Stimulated activated CD4-positive, alpha-beta T cell treated with anti-CD3 and anti-CD28 coated beads, Interleukin-1b, Interleukin-23, amount 100 ng/mL, for 1 hour (primary cell): ENCODE measurements at places on chromosomes 7 and 10.

DNA sequence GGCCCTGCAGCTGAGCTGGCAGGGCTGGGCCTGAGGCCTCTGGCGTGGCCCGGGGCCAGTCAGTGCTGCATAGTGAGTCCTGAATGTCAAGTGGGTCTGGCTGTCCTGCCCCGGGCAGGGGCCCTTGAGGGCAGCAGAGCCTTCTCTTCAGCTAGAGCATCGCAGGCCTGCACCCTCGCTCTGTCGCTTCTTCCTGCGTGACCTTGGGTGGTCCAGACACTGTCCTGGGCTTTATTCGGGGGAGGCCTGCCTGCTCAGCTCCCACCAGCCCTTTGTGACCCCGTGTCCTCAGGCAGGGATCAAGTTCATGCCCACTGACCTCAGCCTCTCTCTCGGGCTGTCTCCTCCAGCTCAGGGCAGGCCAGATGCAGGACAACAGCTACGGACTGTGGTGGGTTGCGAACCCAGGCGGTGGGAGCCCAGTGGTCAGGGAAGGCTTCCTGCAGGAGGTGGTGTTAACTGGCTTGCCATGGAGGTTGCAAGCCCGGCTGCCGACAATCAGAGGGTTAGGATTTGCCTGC is 3.4 kb downstream of the TTYH3 start:
- DNase-seq = no peak

DNA sequence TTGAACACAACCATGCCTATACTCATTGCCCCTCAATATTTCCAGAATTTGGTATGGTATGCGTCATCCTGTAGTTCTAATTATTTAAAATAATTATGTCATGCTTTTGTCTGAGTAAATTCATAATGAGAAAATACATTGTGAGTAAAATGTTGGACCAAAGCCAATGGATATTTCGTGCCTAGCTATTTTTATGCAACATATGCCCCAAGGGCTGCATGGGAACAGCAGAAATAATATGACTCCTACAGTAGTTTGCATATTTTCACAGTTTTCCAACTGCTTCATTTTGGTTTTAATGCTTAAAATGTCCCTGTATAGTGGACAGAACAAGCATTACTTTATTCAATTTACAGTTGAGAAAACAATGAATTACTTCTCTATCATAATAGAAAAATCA is 1115.6 kb upstream of the GHITM start:
- DNase-seq = no peak

GRCh38 chr7:36227223-36227622 is 74.2 kb downstream of the EEPD1 start:
- no peak for DNase-seq

DNA sequence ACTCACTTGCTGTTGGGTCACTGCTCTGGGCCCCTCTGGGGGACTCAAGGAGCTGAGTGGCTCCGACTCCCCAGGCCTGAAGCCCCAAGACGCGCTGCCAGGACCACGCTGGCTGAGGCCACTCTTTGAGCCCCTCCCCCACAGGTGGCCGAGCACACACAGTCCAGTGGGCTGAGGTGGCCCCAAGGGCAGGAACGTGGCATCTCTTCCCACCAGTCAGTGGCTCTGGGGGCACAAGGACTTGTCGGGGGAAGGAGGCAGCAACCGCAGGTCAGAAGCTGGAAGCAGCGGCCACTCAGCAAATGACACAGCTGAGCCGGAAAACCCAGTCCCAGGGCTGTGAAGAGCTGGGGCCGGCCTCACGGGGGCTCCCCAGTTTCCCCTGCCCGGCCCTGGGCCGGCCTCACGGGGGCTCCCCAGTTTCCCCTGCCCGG is 24.1 kb downstream of the GRIFIN start:
- no peak for DNase-seq

DNA sequence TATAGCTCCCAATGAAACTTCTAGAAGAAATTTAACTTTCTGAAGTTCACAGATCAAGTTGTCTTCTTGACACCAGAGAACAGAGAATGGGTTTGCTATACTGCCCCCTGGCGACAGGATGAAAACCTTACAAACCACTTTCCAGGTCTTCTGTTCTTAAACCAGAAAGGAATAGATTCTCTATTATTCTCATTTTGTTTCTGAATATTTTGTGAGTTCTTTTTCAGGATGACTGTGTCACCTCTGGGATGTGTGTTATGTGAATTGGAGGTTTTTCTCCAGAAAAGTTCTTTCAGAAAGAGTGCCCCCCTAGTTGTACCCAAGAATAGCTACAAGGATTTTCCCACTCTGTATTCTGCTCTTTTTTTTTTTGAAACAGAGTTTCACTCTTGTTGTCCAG is 6.3 kb downstream of the IFT22 start:
- no peak for DNase-seq

DNA sequence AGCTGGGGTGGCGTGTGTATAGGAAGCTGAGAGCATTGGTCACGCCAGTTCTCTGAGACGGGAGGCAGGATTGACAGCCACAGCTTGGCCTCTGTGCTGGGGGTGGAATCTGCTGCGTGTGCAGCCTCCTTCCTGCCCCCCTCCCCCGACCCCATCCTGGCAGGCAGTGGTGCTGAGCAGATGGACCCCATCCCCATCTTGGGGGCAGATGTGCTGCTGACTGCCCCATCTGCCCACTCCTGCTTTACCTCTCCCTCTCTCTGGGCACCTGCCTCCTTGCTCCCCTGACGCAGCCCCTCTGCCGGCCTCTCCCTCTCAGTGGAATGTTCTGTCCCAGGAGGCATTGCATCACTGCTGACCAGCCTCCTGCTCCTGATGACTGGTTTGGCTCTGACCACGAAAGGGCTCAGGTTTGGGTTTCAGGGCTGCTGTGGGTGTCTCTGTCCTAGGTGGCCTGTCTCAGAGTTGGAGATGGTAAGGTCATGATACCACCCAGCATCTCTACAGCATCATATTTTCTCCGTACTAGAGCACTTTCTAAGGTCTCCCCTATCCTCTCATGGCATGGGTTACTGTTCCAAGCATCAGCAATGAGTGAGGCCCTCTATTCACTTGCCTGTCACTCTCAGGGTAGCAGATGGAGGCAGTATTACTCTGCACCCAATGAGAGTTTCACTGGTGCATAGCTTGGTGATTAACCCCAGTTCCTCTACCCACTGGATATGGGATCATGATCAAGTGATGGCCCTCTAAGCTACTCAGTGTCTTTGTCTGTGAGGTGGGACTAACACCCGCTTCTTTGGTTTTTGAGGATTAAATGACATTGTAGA is 81.9 kb downstream of the RBM20 start:
- DNase-seq = no peak

GRCh38 chr10:28686835-28687682 is 9.7 kb downstream of the BAMBI start:
- DNase-seq = no peak

DNA sequence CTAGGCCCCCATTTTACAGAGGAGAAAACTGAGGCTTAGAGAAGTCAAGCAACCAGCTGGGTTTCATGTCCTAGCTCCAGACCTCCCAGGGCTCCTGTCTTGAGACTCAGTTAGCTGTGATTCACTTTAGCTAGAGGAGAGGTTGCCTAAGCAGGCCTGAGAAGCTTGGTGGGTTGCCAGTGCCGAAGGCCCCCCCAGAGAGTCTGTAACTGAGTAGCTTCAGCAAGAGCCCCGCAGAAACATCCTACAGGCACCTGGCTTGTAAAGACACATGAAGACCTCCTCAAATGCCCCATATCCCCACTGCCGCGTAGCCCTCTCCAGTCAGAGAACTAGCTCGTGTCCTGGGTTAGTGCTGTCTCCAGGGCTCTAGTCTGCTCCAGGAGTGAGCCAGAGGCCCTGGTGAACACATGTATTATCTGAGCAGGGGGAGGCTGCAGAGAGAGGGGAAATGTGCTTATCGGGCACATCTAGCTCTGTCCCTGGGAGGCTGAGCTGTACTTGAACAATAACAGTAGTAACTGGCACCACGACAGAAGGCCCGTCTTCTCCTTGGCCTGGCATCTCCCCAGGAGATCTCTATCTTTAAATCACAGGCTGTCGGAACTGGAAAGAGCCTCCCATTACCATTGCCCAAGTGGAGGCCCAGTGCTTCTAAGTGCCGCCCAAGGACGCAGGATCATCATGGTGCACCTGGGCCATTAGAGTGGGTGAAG is 28.9 kb downstream of the UNC5B start:
- no peak for DNase-seq

DNA sequence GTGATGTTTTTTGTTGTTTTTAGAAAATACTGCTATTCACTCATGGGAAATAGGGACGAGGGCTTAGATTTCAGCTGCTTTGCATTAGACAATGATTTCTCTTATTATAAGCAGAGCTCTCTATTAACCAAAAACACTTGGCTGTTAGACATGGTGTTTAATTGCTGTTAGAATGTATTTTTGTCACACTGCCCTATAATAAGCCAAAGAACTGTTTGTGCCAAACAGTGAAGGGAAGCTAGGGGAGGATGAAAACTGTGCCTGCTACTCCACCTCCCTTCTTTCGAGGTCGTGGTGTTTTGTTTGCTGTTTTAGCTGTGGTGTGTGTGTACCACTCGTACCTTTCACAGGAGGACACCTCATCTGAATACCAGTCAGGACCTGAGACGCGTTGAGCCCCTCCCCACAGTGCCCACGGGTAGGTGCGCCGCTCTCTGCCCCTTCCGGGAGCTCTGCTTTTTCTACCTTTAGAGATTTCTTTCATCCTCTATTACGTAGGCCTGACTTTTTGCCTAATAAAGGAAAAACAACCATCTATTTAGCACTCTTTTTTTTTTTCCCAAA is 57.9 kb downstream of the CUX1 start:
- no peak for DNase-seq

- no peak for DNase-seq
Measured at GRCh38 chr10:117492504-117492903, 50.0 kb upstream of the EMX2 start.

DNA sequence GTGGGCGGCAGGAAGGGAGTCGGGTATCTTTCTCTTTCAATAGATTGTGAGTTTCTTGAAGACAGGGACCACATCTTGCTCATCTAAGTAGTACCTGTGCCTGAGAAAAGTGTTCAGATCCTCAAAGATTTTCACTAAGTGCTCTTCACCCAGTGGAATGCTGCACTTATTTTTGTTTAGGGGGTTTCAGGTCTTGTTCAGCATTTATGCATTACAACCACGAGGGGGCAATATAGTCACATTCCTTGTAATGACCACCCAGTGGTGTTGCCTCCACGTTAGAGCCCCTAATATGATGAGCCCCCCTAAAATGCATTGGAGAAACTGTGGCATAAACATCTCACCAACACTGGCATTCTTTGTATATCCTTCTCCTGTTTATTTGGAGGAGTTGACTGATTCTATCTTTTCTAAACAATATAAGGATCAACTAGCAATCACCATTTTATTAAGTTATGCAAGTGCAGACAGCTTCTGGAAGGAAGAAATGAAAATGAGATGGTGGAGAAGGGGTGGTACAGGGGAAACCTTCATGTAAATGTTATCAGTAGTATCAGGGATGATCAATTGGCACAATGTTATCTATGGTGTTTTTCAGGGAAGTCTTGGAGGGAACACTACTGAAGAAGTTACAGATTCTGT is 3.1 kb upstream of the PAPSS2 start:
- DNase-seq = no peak

- no peak for DNase-seq
Measured at GRCh38 chr10:43361547-43362190, 9.8 kb upstream of the FXYD4 start.
